Posterior vena cava (tissue), 2 donors: ENCODE measurements at places on chromosomes 16 and 17. TPM values are rescaled to one million over a fixed set of nuclear protein-coding genes. Genes with fewer than 3 reads are reported as not detected.

DNA sequence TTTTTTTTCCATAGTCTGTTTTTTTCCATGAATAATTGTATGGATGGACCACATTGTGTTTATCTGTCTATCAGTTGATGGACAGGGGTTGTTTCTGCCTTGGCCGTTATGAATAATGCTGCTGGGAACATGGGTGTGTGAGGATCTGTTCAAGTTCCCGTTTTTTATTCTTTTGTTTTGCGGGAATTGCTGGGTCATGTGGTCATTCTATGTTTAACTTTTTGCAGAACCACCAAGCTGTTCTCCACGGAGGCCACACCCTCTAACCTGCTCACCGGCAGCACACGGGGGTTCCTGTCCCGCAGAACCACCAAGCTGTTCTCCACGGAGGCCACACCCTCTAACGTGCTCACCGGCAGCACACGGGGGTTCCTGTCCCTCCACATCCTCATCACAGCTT is 5.9 kb upstream of the MSLN start:
- DNase-seq: no peak

MYH8 gene
- total RNA-seq: not detected

DNA sequence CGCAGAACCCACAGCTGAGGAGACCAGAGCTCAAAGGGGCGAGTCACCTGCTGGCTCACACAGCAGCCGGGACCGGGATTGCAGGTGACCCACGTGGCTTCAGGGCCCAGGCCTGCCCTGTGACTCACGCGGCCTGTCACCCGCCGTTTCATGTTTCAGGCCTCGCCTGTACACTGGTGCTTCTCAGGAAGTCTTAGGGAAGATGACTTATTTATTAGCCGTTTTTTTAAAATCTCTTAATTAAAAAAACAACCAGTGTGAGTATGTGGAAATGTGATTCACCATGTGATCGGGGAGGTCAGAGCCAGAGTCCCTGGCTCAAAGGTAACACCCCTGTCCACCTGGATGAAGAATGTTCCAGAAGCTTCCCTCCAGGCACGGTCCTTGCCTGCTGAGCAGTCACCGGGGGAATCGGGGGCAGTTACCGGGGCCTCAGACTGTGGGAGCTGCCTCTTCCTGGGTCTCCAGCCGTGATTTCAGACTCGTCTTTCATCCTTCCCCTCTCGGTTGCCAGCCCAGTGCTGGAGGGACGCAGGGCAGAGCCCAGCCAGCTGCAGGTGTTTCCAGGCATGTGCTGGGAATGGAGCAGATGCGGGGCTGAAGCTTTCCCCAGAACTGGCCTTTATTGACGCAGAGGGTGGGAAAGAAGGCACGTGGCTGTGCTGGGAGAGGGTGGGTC is 49.3 kb downstream of the CMIP start:
- no peak for DNase-seq

- DNase-seq: no peak
Observed at GRCh38 chr16:67579686-67580085, 17.4 kb downstream of the CTCF start.

DCXR gene
- 44.1 TPM for total RNA-seq

RNU2-1 gene
- total RNA-seq: 14,833 TPM
